NCI-H460 (cell line): ENCODE measurements at places on chromosomes 2 and 18. TPM values are rescaled to one million over a fixed set of nuclear protein-coding genes. Genes with fewer than 3 reads are reported as not detected.

Gene ANKRD30BL
- total RNA-seq = not detected in 2 replicates

Gene SALL3
- 0.02 TPM in 1 of 2 replicates, not detected in the other for total RNA-seq

Gene RIT2
- not detected in 2 replicates for total RNA-seq

Gene GALR1
- not detected in 2 replicates for total RNA-seq

Gene MZT2A
- total RNA-seq = 164 and 166 TPM in 2 replicates

Gene ARHGEF4
- 3.8 and 4.2 TPM in 2 replicates for total RNA-seq

Gene GPR39
- 0.42 and 0.49 TPM in 2 replicates for total RNA-seq

Gene TRIB2
- 4.4 and 7.8 TPM in 2 replicates for total RNA-seq

Gene LAMA1
- 222 and 233 TPM in 2 replicates for total RNA-seq

Gene HOXD12
- total RNA-seq = 0.20 TPM in 1 of 2 replicates, not detected in the other

Gene MRPL44
- total RNA-seq = 55.7 and 62.1 TPM in 2 replicates

DNA sequence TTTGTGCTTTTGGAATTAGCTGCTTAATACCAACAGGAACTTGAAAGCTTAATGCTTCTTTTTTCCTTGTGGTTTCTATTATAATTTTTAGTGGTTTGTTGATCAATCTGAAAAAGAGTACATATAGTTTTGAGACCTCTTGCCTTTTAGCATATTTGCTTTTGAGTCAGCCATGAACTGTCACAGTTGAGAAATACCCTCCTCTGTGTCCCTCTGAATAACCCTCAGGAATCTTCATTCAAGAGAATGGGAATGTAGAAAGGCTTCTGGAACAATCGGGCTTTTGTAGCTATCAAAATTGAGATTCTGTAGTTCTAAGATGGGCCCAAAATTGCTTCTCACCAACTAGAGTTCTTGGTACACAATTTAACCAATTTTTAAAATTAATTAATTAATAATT is 451.1 kb upstream of the TRIB2 start:
- no peak for DNase-seq

DNA sequence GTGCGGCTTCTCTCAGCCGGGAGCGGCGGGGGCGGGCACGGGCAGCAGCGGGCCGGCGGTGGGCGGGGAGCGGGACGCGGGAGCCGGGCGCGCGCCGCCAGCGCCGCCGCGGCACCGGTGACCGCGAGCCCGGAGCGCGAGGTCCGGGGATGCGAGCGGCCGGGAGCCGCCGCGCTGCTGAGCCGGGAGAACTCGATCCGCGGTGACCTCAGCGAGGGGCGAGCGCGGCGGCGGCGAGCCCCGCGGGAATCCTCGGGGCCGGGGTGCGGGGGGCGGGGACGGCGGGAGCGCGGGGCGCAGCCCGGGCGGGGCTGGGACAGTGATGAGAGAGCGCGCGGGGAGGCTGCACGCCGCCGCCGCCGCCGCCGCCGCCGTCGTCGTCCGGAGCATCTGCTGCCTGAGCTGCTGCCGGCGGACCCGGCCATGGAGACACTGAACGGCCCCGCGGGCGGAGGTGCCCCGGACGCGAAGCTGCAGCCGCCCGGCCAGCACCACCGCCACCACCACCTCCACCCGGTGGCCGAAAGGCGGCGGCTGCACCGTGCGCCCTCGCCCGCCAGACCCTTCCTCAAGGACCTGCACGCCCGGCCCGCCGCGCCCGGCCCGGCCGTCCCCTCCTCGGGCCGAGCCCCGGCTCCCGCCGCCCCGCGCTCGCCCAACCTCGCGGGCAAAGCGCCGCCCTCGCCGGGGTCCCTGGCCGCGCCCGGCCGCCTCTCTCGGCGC is at the start of gene MTCL1:
TSS of gene MTCL1 (plus strand) at position 319 of the 723 bp plus-strand sequence. CDS start at position 424, 105 bp downstream.
- peak; percentile 41 for DNase-seq

- DNase-seq = no peak
Observed at GRCh38 chr2:17814601-17815000, 1.7 kb upstream of the MSGN1 start.

- no peak for DNase-seq
Observed at GRCh38 chr18:78813156-78813555, 166.5 kb upstream of the SALL3 start.

- DNase-seq = no peak
Observed at GRCh38 chr18:55001394-55002024, 42.2 kb upstream of the CCDC68 start.

GRCh38 chr2:88690591-88691338 is 708 bp upstream of the RPIA start:
- peak; percentile 0 for DNase-seq

GRCh38 chr2:71690876-71691475 is 237.6 kb downstream of the DYSF start:
- no peak for DNase-seq

DNA sequence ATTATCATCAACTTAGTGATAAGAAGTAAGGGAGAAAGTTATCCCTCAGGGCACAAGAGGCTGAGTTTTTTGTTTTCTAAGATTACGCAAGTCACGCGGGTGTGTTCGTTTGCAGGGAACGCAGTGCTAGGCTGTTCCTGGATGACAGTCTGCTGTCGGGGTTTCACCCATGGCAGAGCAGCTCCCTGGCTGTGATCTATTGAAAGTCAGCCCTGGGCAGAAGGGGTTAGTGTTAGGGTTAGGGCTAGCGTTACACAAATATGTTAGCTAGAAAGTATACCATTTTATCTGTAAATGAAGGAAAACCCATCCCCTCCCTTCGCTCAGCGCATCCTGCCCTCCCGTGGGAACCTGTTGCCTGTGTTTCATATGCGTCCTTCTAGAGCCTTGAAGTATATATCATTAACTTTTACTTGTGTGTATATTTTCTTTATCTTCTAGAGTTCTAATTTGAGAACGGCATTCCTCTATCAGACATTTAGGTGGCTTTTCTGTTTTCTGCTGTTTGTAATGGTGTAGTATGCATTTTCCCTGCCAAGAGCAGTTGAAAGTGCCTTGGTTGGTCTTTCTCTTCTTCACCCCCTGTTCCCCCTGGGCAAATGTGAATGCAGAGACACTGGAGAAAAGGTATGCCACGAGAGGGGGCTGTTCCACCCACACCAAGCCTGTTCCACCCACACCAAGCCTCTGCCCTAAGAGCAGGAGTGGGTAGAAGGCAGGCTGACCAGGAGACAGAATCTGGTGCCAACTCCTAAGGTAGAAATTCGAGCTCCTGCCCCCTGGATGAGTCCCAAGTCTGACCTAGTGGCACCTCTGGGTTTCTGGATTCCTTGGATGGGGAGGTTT is 47.0 kb downstream of the ARMC9 start:
- peak; percentile 19 for DNase-seq

- no peak for DNase-seq
Observed at GRCh38 chr2:174686430-174686829, 77.8 kb downstream of the CHRNA1 start.

DNA sequence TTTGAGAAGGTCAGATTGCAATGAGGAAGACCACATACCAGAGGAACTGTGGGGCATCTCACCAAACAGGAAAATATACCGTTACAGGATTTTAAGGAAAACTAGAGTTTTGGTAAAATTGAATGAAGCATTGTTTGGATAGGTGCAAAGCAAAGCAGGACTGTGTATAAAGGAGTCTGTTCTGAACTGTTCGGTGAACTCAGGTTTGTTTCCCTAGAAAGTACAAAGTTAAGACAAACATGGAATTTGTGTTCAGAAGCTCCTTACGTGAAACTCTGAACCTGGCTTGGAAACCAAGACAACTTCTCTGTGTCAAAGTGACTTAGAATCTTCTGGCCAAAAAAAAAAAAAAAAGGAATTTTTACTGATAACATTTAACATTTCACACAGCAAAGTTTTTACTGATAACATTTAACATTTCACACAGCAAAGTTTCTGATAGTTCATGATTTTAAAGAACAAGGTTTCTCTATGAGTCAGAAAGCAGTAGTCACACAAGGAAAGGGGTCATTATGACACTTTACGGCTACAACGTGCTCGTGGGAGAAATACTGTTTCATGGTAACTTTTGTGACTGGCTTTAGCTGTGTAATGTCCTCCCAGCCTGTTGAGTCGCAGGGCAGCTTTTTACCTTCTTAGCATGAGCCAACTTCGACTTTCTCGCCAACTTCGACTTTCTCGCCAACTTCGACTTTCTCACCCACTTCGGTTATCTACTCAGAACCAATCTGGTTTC is 21.2 kb upstream of the TET3 start:
- no peak for DNase-seq

- DNase-seq = no peak
Observed at GRCh38 chr2:229832510-229832898, 89.3 kb downstream of the TRIP12 start.

- no peak for DNase-seq
Observed at GRCh38 chr2:39150890-39151497, 30.1 kb upstream of the SOS1 start.

GRCh38 chr2:210132239-210132638 is 39.0 kb downstream of the KANSL1L start:
- no peak for DNase-seq

DNA sequence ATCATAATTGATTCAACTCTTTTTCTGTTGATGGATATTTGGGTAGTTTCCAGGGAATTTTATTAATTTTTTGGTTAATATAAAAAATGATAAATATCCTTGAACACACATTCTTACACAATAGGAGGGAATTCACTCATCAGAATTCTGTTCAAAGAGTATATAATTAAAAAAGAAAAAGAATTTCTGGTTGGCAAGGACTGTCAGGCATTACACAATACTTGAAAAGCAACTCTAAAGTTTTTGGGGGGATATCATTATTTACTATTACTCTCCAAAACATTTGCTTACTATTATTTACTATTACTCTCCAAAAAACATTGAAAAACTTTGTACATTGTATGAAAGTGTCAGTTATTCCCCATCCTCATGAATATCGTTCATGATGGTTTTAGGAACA is 38.0 kb downstream of the G6PC2 start:
- DNase-seq = no peak

DNA sequence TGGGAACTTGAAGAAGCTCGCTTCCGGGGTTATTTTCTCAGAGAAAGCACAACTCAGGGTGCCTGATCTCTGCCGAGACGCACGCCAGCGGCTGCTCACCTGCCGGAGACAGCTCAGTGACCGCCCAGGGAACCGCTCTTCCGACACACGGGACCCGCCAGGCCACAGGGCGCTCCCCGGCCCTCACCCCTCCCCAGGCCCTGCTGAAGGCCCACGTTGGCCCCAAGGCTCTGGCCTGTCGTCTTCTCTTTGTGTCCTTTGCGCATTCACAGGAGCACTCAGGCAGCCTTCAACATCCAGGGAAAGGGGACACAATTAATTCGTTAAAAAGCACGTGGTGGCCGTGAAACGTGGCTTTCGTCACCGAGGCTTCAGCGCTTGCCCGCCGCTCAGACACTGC is 276.3 kb upstream of the SALL3 start:
- no peak for DNase-seq

DNA sequence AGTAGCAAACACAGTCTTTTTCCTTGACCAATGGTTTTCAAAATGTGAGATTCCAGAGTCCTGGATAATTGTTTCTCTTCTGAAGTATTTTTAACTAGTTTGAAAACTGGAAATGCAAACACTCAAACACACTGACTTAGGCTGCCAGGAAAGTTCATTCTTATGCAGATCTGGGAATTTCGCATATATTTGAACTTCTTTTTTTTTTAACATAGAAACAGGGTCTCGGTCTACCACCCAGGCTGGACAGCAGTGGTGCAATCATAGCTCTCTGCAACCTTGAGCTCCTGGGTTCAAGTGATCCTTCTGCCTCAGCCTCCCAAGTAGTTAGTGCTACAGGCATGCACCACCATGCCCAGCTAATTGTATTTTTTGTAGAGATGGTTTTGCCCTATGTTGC is 79.6 kb downstream of the DYM start:
- DNase-seq = no peak

GRCh38 chr18:76149284-76149683 is 345.8 kb downstream of the ZNF516 start:
- DNase-seq = no peak

DNA sequence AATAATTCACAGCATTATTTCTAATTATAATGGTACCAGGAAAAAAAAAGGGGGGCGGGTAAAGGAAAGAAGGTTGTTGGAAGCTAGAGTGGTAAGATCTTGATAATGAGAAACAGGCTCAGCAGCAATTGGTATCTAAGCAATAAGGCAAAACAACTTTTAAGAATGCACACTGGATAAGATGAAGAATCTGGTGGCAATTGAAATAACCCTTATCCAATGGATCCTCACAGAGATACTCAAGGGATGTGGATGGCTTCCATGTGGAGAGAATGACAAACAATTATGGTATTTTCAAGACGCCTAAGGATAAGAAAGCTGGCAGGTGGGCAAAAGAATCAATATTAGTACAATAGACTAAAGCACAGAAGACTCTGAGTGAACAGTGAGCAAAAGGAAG is 153.6 kb downstream of the UPP2 start:
- DNase-seq = no peak

DNA sequence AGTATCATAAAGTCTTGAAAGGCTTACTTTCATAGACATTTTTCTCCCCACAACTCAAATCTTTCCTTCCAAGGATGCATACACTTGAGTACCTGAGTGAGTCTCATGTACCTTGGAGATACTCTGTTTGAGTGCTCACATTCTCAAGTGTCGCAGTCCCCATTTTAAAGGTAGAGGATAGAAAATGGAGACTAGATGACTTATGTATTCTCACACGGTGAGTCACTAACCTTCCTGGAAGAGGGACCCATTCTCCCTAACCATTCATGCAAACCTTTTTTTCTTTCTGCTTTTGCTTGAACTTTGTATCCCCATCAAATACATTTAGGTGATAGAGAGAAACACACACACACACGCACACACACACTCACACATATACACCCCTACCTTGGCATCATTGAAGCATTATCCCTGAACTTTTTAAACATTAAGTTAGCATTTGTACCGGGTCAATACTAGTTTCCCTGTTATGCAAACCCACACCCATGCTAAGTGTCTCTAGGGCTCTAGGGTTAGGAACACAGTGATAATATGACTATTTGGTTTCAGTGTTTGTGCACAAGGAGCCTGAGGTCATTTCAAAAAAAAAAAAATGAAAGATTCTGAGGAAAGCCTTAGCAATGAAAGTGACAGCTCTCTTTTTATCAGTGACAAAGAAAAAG is 236.2 kb downstream of the IKZF2 start:
- no peak for DNase-seq

GRCh38 chr2:62313449-62314227 is 117.7 kb downstream of the B3GNT2 start:
- no peak for DNase-seq

DNA sequence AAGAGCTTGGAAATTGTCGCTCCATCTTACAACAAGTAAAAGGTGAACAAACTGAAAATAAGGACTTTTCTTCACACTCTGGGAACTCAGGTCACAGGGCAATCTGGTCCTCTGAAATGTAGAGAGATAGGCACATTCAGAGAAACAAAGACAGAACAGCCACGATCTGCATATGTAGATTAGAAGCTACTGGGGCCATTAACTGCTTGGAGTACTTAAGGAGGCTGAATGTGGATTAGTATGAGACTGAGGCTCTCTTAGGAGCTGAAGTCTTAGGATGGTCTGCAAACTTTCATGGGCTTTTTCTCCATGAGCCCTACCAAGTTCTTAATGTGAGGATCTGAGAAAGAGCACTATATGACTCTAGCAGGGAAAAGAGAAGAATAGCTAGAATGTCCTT is 265.3 kb upstream of the NXPH2 start:
- DNase-seq = no peak
